ENCODE measurements at places on chromosomes 5 and 9.

DNA sequence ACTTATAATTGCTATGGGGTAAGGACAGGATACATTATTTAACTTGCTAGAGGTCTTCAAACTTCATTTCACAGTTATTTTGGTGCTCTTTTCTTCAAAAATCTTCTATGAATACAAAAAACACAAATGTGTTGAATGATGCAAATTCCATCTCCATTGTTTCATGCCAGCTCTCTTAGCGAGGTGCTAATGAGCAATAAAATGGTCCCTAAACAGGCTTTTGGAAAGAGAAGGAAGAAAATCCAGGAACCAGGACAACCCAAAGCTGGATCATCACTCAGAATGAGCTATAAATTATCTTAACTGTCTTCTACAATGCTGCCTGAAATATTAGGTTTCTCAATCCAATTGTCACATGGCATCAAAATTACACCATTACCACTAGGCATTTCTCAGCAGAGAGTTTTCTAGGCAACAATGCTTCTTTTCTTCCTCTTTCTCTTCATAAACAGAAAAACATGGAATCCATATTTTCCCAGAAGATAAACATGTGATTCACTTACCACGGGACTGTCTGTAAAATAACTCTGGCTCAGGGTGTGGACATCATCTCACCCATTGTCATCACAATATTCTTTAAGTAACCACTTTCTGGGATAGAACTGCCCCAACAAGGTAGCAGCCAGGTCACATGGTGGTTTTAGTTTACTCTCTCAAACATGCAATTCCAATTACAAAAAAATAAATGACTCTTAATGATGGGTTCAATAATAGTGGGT, 249.4 kb downstream of the NPR3 start:
- DNase-seq = no peak

- DNase-seq = peak; percentile 92
Measured at GRCh38 chr5:136011414-136012001, 17.3 kb upstream of the TGFBI start.

DNA sequence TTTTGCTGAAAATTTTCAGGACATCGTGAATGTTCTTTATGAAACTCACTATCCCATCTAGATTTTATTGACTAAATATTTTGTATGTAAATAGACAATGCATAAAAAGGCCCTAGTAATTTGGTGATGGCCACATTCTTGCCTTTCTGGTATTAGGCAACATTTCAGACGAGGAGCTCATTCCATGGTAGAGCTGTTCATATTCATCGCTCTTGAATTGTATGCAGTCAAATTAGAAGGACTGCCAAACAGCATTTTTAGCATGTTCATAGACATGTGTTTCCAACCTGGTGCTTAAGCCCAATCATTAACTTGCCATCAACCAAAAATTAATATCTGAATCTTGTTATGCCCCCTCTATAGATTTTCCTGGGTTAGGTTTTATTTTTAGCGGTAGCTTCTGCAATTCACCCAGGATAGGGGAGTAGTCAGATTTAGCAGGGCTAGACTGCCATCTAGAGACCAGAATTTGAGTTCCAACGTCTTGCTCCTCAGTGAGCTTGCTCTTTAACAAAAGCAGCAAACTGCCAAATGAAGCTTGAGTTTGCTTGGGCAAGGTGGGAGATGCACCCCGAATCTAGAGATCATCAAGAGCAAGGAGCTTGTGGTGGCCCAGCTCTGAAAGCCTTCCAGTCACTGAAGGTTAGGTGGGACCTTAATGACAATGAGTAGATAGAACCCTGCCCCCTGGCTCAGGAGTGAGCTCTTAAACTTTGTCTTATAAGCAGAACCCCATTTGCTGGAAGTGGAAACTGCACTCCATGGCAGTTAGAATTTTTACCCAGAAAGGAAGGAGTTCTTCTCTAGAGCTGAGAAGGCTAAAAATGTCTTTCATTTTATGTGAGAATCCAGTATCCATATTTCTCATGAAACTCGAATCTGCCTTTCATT, 456.2 kb downstream of the RASEF start:
- peak; percentile 80 for DNase-seq

DNA sequence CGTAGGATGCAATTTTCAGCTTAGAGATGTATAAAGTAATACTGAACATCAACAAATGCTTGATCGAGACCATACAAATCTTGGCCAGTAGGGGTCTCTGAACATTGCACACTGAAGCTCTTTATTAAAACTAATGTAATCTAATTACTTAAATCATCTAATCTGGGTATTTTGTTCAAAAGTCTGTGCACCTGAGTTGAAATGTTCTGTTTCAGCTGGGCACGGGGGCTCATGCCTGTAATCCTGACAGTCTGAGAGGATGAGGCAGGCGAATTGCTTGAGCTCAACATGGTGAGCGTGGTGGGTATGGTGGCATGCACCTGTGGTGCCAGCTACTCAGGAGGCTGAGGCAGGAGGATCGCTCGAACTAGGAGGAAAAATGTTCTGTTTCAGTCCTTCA, 41.0 kb downstream of the ESM1 start:
- DNase-seq = peak; percentile 45

- no peak for DNase-seq
Measured at GRCh38 chr5:27217155-27217956, 179.0 kb upstream of the CDH9 start.

DNA sequence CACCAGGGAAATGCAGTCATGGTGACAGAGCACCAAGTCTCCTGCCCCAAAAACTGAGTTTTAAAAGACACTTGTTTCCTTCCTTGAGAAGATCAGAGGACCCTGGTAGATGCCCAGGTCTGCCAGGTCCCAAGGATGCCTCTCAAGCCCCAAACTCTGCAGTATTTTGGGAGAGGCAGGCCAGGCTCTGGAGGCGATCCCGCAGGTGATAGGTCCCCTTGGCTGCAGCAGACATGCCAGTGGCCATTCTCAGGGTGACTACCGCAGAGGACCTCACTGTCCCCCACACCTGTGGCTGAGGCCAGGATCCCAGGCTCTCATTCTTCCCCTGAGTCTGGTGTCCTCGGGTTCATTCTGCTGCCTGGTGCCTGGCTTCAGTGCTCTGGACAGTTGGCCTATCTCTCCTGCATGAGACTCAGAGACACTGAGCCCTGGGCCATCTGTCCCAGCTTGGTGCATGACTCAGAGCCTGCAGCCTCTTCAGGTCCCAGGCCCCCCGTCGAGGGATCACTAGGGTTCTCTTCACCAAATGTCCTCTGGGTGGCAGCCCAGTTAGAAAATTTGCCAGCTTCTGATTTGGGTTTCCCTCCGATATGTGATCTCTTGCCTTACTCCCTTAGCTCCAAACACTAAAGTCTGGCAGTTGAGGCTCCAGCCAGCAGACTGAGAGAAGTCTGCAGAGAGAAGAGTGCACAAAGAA, 59.7 kb upstream of the GARNL3 start:
- DNase-seq = peak; percentile 70

DNA sequence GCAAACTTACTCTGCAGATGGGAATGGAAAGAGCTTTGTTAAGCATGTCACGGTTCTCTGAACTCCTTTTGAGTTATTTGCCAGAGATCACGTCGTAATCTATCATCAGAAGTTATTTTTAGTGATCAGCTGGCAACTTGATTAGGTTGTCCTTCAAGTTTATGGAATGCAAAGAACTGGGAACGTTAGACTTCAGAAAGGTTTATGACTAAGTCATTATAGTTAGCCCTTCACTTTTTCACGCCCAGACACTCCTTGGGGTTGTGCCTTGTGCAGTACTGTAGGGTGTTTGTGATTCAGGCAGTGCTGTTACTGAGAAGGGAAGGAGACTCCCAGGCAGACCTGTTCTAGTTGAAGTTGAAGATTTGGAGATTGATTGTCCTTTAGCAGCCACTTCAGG, 26.8 kb upstream of the PHF2 start:
- DNase-seq = no peak

- no peak for DNase-seq
Measured at GRCh38 chr9:94997727-94998126, 271.2 kb downstream of the AOPEP start.

- DNase-seq = peak; percentile 57
Measured at GRCh38 chr5:72314571-72315172, 5.4 kb downstream of the MRPS27 start.

DNA sequence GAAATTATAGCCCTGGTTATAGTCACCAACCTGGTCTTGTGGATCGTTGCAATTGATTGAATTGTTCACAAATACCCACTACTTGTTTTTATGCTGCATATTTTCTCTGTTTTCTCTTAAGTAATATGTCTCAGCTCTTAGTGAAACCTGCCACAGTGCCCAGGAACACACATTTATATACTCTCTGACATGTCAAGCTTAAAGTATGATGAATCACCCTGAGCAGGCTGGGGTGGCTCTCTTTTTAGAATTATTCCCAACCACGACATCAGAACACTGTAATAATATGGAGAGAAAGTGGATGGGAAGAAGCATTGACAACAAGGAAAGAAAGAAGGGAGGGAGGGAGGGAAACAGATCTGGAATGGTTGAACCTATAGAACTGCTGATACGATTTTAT, 72.8 kb upstream of the ZNF608 start:
- DNase-seq = no peak

DNA sequence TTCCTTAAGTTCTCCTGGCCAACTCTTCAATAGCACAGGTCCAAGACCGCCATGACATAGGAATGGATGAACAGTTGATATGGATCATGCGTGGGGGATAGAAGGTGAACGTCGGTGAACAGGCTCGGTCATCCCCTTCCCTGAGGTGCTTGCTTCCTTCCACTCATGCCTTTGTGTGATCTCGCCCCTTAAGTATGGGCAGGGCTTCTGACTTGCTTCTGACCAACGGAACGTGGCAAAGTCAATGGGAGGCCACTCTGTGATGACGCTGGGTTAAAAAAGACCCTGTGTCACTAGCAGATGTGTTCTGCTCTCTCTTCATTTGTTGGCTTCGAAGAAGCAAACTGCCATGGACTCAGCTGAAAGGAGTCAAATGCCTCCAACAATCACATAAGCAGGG, 240.5 kb upstream of the TUT7 start:
- no peak for DNase-seq

- DNase-seq = no peak
Measured at GRCh38 chr5:65359981-65360380, 121.7 kb downstream of the ADAMTS6 start.

GRCh38 chr5:92380069-92380770, 997.1 kb upstream of the ARRDC3 start:
- DNase-seq = peak; percentile 28

- no peak for DNase-seq
Measured at GRCh38 chr5:88884608-88884877, 1.6 kb upstream of the MEF2C start.

GRCh38 chr5:164832516-164832915, 1327.1 kb downstream of the MAT2B start:
- no peak for DNase-seq

GRCh38 chr5:176621661-176622079, 8.7 kb downstream of the SNCB start:
- peak; percentile 45 for DNase-seq

DNA sequence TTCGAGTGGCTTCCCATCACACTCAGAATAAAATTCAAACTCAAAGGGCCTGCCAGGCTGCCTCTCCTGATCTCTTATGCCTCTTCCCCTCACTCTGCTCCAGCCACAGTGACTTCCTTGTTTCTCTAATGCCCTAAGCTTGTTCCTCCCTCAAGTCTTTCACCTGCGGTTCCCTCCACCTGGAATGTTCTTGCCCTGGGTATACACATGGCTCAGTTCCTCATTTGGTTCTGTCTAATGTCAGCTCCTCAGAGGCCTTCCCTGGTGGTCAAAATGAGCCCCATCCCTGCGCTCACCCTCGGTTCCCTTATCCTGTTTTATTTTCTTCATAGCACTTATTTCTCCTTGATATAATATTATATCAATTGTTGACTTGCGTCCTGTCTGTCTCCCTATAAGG, 12.7 kb upstream of the CYSTM1 start:
- no peak for DNase-seq

GRCh38 chr5:110785356-110785755, 46.5 kb downstream of the SLC25A46 start:
- no peak for DNase-seq

DNA sequence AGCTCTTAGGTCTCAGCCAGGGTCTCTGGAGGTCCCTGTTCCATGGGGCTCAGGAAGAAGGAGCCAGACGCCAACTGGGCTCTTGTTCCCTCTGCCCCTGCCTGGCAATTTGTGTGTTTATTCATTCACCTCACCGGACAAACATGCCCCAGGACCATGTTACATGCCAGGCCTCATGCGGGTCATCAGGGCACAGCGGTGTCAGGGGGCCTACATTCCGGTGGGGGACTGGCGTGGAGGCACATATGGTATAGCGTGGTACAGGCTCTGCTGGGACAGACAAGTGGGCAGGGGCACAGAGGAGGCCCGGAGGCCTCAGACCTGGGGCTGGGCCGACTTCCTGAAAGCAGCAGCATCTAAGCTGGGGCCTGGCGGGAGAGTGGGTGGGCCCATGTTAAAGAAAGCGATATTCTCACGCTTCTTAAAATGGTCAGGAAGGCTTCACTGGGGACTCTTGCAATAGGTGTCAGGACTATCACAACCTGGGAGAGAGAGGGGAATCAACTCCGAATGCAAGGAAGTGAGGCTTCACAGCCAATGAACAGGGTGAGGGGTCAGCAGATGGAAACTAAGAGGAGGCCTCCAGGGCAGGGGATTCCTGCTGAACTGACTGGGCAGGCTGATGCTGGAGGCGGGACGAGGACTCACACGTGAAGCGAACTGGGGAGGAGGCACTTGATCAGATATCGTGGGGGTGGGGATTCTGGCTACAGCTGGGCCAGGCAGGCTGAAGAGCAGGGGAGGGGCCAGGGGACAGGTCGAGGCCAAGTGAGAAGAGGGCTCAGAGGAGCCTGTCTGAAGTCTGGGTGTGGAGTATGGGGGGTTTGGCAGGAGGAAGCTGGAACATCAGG, 41.9 kb downstream of the NCS1 start:
- peak; percentile 76 for DNase-seq

GRCh38 chr5:29069104-29069402, 2030.7 kb upstream of the CDH9 start:
- no peak for DNase-seq

DNA sequence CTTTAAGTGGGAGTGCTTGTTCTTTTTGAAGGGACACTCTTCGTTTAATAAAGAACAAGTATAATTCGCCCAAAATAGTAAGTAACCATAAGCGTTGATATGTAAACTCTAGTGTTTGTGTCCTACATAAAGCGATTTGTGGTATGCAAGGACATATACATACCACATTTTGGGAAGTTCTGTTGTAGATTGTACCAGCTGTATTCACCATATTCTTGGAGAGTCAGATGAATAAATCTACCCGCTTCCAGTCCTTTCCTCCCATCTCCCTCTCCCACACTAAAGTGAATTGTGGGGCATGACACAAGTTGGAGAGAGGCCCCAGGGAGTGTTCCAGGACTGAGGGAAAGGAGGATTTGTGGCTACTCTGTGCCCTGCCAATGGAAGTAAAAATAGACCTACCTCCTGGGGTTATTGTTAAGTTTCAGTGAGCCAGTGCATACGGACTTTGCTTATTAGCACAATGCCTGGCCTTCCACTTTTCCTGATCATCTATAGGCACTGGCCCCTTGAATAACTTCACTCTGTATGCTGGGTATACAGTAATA, 40.6 kb downstream of the ARHGAP26 start:
- DNase-seq = no peak

- no peak for DNase-seq
Measured at GRCh38 chr5:137470111-137470920, 28.8 kb downstream of the SPOCK1 start.

GRCh38 chr5:116557669-116558271, 16.9 kb downstream of the SEMA6A start:
- peak; percentile 47 for DNase-seq

- DNase-seq = peak; percentile 84
Measured at GRCh38 chr5:17218353-17219005, 1.0 kb downstream of the BASP1 start.
